ENCODE measurements at places on chromosomes 5 and 9.

- DNase-seq = no peak
Measured at GRCh38 chr5:109354761-109355160, 55.0 kb downstream of the PJA2 start.

GRCh38 chr9:98989036-98990000 is 45.6 kb downstream of the COL15A1 start:
- no peak for DNase-seq

DNA sequence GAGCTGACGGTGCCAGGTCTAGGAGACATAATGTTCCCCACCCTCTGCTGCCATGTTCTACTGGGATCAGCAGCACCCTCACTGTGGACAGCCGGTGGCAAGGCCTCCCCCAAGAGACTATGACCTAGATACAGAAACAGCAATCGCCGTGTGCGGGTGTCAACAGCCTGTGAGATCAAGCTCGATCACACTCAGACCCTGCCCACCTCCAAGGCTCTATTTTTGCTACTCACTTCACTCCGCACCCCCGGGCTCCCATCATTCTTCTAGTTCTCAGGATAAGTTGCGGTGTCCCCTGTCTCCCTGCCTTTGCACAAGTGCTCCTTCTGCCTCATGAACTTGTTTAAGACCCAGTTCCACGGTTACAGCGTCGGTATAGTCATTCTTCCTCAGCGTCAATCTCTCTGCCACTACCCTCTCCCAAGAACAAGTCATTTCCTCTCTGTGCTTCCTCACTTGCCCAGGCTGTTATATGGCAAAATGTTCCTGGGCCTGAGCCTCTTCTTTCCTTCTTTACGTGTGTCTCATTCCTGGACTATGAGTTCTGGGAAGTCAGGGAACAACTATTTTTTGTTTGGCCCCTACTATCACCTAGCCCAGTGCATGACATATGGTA is 5.4 kb upstream of the DOCK8 start:
- no peak for DNase-seq

DNA sequence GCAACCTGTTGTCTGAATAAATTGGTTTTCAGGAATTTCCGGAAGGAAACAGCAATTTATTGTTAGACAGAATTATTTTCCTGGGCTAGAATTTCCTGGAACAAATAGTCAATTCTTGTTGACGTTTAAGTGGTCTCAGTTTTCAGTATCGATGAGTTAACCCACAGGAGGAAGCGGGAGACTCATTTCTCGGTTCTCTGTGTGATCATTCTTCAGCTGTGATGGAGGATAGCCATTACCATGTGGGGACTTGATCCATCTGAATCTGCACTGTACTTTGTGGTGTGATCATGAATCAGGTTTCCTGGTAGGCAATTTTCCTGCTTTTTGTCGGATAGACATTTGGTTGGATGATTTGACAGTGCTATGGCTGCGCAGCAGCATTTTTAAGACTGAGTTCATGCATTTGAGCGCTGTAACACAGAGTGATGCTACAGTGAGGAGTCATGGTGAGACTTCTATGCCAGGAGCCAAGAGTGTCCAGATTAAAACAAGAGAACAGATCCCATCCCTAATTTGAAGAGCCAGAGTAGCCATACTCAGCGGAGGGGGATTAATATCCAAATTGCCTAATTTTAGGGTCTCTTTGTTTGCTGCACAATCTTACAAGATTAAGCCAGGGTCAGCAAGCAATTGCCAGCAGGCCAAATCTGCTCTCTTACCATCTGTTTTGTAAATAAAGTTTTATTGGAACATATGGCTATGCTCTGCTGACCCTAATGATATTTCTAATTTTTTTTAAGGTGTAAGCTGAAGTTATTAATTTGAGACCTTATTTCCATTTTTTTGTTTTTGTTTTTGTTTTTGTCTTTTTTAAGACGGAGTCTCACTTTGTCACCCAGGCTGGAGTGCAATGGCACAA is 355.9 kb downstream of the RAB3C start:
- DNase-seq = no peak

DNA sequence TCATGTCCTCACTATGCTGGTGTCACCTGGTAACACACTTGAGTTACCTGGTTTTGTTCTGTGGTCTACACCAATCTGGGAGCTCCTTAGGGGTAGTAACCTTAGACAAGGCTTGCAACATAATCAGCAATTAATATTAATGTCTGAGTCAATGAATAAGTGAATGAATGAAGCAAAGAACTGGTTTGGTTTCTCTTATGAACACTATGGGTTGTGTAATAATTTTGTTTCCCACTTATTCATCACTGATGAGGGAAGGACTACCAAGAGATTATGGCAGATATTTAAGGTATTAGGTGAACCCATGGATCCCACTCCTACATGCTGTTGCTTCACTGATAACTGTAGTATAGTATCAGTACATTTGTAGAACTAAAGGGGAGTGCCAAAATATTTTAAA is 116.0 kb downstream of the SLC12A2 start:
- no peak for DNase-seq

DNA sequence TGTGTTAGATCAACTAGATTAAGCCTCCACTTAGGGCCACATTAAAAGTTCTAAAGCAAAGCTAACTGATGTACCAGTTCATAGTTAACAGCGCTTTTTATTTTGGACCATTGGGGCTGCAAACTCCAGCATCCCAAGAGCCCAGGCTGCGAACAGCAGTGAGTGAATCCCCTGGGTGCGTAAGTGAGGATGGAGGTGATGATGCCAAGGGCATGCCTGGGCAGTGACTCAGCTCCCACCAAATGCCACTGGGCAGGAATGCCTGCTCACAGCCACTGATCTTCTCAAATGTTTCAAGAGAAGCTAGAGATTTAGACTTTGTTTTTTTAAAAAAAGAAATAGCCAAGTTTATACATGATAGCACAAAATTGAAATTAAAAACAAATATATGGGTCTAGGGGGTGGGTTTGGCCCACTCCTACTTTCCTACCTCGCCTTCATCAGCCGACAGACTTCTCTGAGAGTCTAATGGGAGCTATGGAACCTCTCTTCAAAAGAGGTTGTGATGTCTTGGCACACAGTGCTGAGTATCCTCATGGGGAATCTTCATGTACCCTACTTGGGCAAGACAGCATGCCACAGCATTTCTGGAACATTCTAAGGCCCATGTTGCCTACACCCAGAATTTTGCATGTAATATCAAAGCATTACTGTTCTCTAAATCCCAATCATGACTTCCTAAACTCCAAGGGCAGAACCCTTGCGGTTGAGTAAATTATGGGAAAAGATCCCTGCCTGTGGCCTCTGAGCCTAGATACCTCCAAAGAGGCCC is 398.1 kb downstream of the EBF1 start:
- no peak for DNase-seq

DNA sequence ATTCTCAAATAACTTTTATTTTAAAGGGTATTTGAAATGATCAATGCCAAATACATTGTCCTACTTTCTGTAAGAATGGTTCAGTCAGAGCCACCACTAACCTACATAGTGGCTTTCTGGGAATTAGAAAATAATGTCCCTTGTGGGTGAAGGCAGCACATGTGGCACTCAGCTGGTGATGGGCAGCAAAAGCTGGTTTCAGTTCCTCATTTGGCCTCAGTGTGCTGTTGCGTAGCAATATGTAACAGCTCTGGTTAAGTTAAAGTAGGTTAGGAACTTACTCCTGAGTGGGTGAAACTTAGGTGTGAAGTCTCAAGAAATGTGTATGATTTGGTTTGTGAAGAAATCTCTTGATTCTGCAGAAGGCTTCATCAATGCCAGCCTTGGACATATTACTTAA is 99.6 kb upstream of the SPEF2 start:
- no peak for DNase-seq

DNA sequence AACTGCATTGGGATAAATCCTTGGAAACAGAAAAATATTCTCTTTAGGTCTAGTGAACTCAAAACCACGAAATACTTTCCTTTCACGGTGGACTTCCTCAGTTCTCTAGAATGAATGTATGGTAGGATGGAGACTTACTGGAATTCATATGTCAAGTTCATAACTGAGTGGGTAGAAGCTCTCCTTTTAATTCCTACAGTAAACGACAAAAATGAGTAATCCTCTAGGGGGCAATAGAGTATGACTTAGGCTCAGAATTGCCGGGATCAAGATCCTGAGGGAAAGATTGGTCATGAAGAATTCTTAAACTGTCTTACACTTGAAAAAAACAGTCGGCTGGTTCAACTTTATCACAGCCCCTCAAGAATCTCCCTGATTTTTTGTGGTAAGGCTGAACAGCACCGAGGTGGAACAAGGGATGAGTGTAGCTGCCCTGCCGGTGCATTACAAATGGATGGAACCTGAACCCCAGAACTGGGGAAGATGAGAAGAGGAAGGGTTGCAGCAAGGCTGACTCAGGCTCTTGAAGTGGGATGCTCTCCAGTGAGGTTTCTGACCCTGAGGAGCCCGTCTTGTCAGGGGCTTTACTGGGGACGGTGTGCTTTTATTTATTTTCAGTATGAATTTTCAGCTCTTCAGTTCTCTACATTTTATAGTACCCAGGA is 14.0 kb upstream of the LOX start:
- DNase-seq = no peak

GRCh38 chr9:134812343-134812673 is 68.3 kb upstream of the FCN2 start:
- no peak for DNase-seq

- DNase-seq = no peak
Measured at GRCh38 chr9:19246891-19247290, 16.4 kb downstream of the DENND4C start.

DNA sequence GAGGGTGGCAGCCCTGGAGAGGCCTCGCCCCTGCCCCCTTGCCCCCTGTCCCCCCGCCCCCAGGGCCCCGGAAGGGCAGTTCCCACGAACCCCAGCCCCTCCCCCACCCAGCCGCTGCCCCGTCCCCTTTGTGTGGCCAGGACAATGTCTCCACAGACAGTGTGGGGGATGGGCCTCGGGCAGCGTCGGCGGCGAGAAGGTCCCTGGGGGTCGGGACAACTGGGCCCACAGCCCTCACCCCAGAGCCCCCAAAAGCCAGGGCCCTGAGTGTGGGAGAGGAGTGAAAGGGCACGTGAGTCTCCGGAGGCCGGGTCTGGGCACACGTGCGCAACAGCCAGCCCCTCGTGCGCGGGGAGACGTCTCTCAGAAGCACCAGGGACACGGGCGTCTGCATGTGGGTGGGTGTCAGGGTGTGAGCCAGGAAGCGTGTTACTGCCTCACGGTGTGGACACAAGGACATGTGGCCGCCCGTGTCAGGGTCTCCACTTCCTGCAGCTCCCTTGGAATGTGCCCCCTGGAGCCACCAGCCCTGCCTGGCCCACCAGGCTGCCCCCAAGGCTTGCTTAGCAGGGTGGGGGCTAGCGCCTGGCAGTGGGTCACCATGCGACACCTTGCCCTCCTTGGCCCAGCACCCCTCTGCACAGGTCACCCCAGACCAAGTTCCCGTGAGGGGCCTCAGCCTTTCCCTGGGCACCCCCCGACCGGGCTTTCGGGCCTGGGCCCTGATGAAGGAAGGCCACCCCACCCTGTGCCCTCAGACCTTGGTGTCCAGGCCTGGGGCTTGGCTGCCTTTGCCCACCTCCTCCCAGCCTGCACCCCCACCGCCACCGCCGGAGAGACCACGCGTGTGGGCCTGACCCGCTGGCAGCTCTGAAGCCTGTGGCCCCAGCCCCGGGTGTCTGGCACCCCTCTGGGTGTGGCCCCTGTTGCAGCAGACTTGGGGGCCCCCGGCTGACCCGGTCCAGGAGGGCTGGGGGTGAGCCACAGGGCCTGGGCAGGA is 12.8 kb upstream of the NRARP start:
- no peak for DNase-seq

DNA sequence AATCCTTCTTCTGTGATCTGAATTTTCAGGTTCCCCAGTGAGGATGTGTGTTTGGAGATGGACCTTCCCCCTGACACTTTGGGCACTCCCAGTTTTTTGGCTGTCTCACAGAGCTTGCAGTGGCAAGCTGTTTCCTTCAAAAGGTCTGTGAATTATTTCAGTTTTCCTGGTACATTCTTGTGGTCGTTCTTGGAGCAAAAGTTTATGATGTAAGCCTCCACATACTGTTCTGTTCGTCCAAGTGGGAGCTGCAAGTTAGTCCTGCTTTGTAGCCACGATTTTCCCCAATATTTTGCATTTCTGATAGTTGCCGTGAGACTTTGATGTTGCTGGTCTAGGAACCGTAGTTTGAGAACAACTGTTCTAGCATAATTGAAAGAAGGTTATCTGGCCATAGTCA is 88.3 kb downstream of the MTAP start:
- DNase-seq = no peak

GRCh38 chr5:115579747-115580173 is 22.5 kb downstream of the TICAM2 start:
- no peak for DNase-seq

DNA sequence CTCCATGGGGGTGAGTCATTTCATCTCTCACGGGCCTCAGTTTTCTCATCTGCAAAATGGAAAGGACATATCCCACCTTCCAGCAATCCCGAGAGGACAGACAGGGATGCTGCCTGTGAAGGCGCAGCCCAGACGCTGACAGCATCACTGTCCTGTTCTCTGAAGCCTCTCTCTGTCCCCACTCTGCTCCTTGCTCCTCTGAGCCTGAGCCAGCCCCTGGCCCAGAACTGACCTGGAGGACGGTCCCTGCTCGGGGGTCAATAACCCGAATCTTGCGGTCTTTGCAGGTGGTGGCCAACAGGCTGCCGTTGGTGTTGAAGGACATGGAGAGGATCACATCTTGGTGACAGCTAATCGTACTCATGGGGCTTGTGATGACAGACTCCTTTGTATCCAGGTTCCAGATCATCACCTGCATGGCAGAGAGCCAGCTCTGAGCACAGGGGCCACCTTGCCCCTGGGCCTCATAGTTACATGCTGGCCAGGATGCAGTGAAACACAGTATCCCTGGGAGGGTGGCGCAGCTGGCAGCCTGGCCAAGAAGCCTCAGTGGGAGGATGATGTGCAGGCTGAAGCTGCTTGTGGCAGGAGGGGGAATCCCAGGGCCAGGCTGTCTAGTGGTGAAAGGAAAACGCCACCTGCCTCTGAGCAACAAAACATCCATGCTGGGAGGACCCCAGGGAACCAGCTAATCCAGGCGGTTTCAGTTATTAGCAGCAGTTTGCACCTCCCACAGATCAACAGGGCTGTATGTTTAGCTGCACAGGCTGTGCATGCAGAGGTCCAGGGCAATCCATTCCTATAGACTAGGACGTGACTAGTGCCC is 14.0 kb upstream of the TRIM14 start:
- DNase-seq = no peak

DNA sequence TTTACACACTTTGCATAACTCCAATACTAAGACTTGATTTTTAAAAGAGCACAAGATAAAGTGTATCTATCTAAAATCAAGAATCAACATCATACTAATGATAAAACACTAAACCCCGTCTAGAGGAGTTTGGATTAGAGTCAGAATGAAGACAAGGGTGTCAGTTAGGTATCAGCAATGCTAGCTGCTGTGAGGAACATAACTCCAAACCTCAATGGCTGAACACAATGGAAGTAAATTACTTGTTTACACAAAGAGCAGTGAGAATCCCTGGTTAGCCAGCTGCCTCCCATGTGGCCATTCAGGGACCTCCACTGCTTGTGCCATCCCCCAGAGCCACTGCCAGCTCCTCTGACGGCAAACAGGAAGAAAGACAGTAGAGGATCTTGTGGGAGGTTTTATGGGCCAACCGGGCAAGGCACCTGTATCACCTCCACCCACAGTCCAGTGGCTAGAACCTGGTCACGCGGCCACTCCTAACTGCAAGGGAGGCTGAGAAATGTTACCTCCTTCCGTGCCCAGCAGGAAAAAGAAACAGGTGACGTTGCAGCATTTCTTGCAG is 24.0 kb upstream of the GRHPR start:
- DNase-seq = no peak

GRCh38 chr5:88760527-88760926 is 122.5 kb downstream of the MEF2C start:
- no peak for DNase-seq

- DNase-seq = peak; percentile 7
Measured at GRCh38 chr5:66595756-66596635, at the start of gene MAST4. Gene MAST4, plus strand, starts transcription at chr5:66596393. Its CDS starts 263 bp downstream, at chr5:66596656.

Measured in Panc1 (cell line).